Mesendoderm (in vitro differentiated cells): ENCODE measurements at places on chromosomes 11 and 22.
A peak's percentile ranks its signal among the peaks of the same experiment; 100 is the strongest.

DNA sequence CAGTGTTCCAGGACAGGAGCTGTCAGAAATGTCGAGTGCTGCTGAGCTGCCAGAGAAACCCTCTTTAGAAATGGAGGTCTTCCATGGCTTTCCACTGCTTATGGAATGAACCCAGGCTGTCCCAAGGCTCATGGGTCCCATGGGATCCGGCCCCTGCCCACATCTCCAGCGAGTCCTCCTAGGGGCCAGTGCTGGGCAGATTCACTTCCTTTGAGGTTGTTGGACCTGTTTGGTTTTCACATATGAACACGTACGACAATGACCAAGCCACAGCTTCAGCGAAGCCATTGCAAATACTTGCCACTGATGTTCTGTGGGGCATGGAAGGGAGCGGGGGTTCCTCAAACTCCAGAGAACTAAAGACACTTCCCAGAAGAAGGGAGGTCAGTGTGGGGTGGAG lies 483.3 kb downstream of the TBC1D22A start:
- no peak for DNase-seq

GRCh38 chr11:48354677-48355076 lies 11.6 kb downstream of the OR4C5 start:
- no peak for DNase-seq

GRCh38 chr11:129302386-129303101 lies 73.1 kb upstream of the BARX2 start:
- DNase-seq: no peak

- peak; percentile 38 for DNase-seq
These were observed 17.8 kb downstream of the FADD start for GRCh38 chr11:70220920-70221319.

DNA sequence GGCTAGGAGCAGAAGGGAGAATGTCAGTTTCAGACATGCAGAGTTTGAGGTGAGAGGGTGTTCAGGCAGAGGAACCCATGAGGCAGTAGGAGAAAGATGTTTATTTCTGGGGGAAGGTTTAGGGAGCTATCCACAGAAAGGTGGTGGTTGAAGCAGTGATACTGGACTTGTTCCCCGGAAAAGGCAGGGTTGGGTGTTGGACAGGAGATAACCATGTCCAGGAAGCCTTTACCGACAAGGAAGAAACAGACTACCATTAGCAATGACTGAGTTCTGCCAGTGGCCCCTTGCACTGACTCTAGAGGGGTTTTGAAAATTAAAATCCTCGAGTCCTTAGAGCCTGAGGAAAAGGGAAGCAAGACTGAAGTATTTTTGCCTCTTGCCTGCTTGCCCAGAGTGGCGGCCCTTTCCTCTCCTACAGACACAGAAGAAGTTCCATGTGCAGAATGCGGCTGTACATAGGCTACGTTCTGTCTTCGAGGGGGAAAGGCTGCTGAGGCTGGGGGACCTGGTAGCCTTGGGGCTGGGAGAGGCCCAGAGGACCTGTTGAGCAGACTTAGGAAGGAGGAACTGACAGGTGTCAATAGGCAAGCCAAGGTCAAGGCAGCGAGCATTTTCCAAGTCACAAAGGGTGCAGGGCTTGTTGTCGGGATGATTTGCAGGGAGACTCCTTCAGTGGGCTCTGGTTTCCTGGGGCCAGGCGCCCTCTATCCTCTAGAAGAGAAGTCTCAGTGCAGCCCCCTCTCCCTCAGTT lies 146.7 kb downstream of the LDLRAD3 start:
- DNase-seq: no peak

- no peak for DNase-seq
These were observed 20.9 kb downstream of the EXT2 start for GRCh38 chr11:44116234-44116830.

- DNase-seq: no peak
These were observed 15.4 kb upstream of the ANGPTL5 start for GRCh38 chr11:101931692-101932091.

GRCh38 chr11:96235751-96236150 lies 107.2 kb downstream of the MAML2 start:
- DNase-seq: no peak

- no peak for DNase-seq
These were observed 1272.8 kb downstream of the LRRC4C start for GRCh38 chr11:40186437-40187263.

DNA sequence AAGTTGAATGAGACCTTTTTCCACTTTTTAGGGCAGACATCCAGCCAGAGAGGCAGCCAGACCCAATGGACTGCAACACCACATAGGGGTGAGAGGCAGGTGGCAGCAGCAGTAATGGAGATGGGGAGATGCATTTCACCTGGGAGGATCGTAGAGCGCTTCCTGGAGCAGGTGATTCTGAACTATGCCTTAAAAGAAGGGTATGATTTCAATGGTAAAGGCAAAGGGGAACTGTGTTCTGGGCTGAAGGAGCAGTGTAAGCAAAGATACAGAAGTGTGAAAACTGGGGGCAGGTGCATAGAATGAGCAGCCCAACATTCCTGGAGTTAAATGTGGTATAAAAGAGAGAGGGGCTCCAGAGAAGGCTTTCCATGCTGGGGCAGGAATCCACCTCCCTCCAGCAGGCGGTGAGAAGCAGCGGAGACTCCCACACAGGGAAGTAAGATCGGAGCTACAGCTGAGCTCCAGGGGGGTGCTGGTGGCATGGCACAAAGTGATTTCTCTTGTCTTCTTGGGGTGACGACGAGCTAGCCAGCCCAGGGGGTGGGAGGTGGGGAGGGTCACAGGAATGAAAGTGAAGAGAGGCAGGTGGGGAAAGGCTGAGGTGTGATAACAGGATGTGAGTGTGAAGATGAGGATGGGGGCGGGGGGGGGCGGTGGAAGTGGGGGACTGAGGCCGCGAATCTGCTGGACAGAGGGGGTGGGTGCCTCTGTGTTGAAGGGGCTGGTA lies 4.3 kb upstream of the SERHL2 start:
- peak; percentile 29 for DNase-seq

DNA sequence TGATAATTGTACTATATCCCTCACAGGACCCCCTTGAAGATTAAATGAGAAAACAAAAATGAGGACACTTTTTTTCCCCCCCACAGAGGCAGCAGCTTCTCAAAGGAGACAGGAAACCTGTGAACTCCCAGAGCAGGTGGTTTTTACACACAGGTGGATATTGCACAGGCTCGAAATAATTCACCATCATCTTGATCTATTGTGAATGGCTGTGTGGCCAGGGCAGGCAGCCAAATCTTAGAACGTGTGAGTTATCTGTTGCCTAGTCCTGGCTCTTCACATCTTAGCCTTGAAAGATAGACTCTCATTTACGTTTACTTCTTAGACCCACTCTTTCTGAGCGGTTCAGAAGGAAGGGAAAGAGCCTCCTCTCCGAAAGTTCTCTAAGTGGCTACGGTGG lies 23.5 kb downstream of the PPFIBP2 start:
- DNase-seq: no peak

GRCh38 chr11:74670171-74670570 lies 61.1 kb downstream of the CHRDL2 start:
- no peak for DNase-seq

- DNase-seq: no peak
These were observed 389.1 kb downstream of the AASDHPPT start for GRCh38 chr11:106466521-106467080.

- DNase-seq: no peak
These were observed 58.8 kb downstream of the SPECC1L start for GRCh38 chr22:24329453-24329852.

DNA sequence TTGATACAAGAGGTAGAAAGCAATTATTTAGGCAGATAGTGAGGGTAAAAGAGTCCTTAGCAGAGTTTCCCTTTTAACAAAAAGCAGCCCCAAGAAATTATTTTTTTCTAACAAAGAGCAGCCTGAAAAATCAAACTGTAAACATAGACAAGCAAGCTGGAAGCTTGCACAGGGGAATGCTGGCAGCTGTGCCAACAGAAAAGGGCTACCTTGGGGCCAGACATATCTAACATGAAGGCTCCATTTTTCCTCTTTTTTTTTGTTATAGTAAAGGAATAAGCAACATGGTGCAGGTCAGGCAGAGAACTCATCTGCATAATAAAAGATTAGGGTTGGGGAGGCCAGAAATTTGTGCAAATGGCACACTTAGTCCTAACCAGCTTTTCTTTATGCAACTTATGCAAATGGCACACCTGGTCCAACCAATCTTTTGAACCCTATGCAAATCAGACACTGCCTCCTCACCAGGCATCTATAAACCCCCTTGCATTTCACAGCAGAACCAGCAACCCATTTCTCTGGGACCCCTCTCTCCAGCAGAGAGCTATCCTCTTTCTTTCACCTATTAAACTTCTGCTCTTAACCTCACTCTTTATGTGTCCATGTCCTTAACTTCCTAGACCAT lies 41.8 kb downstream of the PDGFD start:
- DNase-seq: no peak

- no peak for DNase-seq
These were observed 4.7 kb upstream of the GNAZ start for GRCh38 chr22:23065495-23066122.

DNA sequence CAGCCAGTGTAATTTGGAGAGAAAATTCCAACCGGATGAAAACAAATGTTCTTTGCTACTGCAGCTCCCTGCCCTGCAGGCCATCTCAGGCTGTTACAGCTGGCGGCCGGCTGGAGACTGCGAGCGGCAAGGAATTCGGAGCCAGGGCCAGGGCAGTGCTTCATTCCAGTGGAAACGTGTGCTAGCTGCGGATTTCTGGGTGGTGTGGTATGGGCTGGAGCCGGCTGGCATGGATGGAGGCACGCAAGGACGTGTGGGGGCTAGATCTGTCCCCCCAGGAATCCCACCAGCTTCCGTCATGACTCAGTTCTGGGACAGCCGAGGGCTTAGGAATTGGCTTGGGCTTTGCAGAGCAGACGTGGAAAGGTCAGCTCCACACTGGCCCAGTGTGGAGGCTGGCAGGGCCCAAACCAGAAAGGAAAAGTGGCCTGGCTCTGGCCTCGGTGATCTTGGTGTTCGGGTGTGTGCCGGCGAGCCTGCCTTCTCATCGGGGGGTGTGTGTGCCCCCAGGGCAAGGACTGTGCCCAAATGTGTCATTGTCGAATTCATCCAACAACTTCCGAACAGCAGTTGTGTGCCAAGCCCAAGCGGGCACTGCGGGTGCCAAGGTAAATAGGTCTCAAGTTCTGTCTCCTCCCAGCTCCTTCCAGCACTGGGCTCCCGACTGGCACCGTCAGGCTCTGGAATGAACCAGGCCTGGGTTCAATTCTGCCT lies 48.1 kb upstream of the SHISAL1 start:
- DNase-seq: peak; percentile 33

GRCh38 chr22:39525658-39525975 lies 5.3 kb downstream of the ATF4 start:
- no peak for DNase-seq

- DNase-seq: no peak
These were observed 15.1 kb upstream of the CABP7 start for GRCh38 chr22:29704528-29705285.

DNA sequence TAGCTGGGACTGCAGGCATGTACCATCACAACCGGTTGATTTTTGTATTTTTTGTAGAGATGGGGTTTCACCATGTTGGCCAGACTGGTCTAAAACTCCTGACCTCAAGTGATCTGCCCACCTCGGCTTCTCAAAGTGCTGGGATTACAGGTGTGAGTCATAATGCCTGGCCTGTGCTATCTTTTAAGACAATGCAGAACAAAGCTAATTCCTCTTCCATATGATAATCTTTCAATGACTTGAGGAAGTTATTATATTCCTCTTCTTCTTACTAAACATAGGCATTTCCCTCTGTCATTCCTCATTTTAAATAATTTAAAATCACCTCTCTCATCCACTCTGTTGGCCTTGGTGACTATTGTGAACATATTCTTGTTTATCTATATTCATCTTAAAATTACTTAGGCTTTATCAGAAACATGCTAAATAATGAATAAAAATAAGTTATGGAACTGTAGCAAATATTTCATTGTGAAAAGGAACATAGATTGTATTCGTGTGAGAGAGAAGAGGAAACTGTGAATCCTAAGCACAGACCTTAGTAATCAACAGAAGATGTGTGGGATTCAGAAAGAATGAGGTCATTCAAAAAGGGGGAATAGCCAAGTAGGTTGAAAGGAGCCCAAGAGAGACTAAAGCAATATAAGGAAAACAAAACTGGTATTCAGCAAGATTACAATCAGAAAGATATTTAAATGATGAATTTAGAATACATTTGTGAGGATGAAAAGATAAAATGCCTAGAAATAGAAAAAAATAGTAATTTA lies 269.4 kb downstream of the TTC28 start:
- DNase-seq: peak; percentile 84

GRCh38 chr22:37229805-37230672 lies 14.0 kb downstream of the RAC2 start:
- no peak for DNase-seq

GRCh38 chr22:19842393-19843106 lies 12.1 kb downstream of the GNB1L start:
- DNase-seq: no peak

GRCh38 chr11:15654451-15654850 lies 539.7 kb downstream of the INSC start:
- DNase-seq: no peak

- no peak for DNase-seq
These were observed 64.4 kb upstream of the LINC01488 start for GRCh38 chr11:69416762-69417698.

GRCh38 chr22:43313244-43313889 lies 29.8 kb downstream of the SCUBE1 start:
- no peak for DNase-seq

DNA sequence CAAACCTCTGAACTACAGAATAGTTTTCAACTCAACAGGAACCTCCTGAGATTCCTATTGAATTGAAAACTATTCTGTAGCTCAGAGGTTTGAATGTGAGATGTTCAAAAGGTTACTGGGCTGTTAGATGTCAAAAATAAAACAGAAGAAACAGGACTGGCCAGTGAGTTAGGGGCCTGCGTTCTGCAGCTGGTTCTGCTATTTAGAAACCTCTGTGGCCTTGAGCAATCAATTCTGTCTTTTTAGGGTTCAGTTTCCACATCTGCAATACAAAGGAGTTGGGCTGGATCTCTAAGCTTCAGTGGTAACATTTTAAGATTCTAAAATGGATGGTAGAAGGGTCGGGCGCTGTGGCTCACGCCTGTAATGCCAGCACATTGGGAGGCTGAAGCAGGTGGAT lies 55.8 kb downstream of the CLMP start:
- no peak for DNase-seq

- DNase-seq: peak; percentile 86
These were observed 82.5 kb upstream of the PICALM start for GRCh38 chr11:86151174-86152005.

DNA sequence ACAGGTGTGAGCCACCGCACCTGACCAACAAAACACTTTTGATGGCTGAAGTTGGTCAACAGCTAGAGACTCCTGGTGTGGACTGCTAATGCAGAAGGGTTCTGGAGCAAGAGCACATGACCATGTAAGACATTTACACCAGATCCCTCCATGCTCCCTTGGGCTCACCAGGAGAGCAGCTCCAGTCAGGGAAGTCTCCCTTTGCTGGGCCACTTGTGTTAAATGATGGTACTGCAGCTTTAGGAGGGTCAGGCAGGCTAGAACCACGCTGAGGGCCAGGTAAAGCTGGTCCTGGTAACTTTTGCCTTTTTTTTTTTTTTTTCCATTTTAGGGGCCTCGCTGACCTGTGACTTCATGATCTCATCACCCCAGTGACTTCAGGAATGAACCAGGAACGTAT lies 146.4 kb downstream of the FBXO7 start:
- peak; percentile 58 for DNase-seq

GRCh38 chr11:124479561-124479960 lies 34.1 kb upstream of the OR8B8 start:
- no peak for DNase-seq

GRCh38 chr11:3989276-3989920 lies 105.2 kb upstream of the RRM1 start:
- peak; percentile 42 for DNase-seq

GRCh38 chr11:128399251-128400121 lies 187.9 kb downstream of the ETS1 start:
- peak; percentile 16 for DNase-seq

GRCh38 chr11:18172666-18173065 lies at the start of gene MRGPRX4:
TSS of gene MRGPRX4 (plus strand) at chr11:18172837. CDS start at chr11:18173257, 420 bp downstream.
- DNase-seq: no peak
